ENCODE measurements at places on chromosomes 7 and 10. TPM values are rescaled to one million over a fixed set of nuclear protein-coding genes. Genes with fewer than 3 reads are reported as not detected.

DNA sequence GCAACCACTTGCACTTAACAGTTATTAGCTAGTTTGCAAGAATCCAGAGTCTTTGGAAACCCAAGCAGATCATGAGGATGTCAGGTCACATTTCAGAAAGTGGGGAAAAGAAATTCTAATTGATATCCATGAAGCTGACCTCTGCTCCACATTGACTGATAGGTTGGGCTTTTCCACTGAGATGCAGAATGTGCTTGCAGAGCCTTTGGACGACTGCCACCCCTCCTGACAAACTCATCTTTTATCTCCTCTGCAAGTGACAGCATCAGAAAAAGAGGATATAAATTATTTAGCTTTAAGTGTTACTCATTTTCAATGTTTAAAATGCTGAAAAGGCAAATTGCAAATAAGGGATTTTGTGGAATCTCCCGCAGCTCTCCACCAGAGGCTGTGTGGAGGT lies 75.3 kb downstream of the C10orf90 start:
- DNase-seq: no peak

- peak; percentile 88 for DNase-seq
Measured at GRCh38 chr7:155003092-155003375, at the start of gene PAXIP1. Gene PAXIP1 (minus strand): TSS chr7:155003124. CDS start chr7:155002929, 195 bp downstream.

DNA sequence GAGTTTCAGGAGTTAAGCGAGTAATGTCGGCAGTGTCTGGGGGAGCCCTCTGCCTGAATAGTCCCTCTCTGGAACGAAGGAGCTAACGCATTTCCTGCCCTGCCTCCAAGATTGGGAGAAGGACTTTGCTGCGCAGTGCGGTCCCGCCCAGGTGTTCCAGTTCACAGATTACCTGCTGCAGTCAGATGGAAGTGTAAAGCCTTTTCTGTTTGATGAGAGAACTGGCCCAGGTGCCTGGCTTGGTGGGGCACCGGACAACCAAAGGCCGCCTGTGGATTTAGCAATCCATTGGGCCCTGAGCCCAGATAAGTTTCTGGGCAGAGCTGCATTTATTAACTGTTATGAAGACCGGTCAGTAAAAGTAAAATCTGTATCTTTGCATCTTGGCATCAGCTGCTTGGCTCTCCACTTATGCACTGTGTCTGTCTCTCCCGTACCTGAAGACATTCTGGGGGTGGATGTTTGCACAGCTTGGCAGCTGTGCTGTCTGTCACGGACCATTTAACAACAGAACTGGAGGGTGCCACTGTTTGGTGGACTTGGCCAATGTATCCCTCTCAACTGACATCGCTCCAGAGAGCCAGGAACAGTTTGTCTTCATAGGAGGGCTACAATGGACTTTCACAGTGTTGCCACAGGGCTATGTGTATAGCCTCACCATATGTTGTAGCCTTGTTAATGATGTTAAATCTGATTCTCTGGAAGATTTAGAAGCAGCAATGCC lies 654.7 kb upstream of the ZWINT start:
- DNase-seq: peak; percentile 5

DNA sequence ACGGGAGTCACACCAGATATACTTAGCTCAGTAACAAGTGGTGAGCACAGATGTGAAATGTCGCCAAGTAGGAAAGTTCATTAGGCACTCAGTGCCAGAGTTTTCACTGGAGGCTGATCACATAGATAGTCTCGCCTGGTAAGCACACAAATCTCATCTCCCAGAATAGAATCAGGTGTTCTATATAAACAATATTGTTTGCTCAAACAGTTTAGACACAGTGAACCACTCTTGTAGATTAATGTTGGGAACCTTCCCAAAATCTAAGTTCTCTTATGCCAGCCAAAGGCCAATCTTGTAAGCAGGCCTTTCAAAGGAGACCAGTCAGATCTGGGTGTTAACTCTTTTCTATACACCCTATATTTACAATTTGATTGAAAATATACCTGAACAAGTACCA lies 716.5 kb upstream of the GRM3 start:
- peak; percentile 1 for DNase-seq

GRCh38 chr7:38940774-38941173 lies 31.8 kb upstream of the VPS41 start:
- no peak for DNase-seq

GRCh38 chr10:71124921-71125748 lies 87.2 kb upstream of the UNC5B start:
- DNase-seq: no peak

GRCh38 chr7:46680147-46680546 lies 759.1 kb upstream of the IGFBP3 start:
- DNase-seq: no peak

DNA sequence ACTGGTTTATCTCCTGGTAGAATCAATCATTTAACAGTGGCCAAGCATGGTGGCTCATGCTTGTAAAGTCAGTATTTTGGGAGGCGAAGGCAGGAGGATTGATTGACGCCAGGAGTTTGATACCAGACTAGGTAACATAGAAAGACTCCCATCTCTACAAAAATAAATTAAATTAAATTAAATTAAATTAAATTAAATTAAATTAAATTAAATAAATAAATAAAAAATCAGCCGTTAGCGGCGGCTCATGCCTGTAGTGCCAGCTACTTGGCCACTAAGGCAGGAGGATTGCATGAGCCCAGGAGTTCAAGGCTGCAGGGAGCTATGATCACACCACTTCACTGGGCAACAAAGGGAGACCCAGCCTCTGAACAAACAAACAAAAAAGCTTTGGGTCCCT lies 342.3 kb downstream of the LRRTM3 start:
- DNase-seq: no peak

NKX1-2 gene
- total RNA-seq: 0.54 TPM

TYW1B gene
- total RNA-seq: 3.9 TPM
